ENCODE measurements at places on chromosomes 6 and 20.

DNA sequence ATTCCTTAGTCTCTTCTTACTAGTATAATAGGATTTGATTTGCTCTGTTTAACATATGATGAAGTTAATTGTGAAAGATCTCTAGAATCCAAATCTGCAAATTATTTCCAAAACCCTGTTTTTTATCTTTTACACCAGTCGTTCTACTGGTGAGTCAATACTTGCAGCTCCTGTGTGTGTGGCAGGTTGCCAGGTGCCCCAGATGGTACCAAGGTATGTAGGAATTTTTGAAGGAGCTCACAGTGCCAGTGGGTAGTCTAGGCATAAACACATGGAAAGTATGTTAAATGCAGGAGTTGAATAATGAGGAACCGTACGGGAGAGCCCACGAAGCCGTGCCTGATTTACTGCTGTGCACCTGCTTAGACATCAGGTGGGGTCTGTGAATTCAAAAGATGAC, 192.2 kb downstream of the FARS2 start:
- no peak for DNase-seq

DNA sequence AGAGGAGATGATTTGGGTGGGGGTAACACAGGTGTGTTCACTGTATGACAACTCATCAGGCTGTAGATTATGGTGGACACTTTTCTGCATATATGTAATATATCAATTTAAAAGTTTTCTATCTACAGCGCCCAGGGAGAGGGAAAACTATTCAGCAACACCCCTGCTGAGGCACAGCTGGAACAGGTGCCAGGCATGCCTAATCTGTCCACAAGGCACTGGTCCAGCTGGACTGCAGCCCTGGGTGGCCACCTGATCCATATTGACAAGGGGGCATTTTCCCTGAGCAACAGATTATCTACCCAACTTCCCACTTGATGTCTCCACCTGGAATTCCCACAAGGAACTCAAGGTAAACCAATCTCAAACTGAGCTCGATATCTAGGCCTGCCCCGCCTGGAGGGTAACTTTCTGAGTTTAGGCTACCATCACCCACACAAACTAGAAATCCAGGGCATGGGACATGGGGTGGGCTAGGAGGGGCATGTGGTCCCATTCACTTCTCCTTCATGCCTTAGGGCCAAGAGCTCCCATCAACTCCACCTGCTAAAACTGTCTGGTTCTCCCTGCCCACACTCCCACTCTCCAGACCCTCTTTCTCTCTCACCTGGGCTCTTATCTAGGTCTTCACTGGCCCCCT, 4.6 kb downstream of the SLC22A16 start:
- DNase-seq, result no peak

DNA sequence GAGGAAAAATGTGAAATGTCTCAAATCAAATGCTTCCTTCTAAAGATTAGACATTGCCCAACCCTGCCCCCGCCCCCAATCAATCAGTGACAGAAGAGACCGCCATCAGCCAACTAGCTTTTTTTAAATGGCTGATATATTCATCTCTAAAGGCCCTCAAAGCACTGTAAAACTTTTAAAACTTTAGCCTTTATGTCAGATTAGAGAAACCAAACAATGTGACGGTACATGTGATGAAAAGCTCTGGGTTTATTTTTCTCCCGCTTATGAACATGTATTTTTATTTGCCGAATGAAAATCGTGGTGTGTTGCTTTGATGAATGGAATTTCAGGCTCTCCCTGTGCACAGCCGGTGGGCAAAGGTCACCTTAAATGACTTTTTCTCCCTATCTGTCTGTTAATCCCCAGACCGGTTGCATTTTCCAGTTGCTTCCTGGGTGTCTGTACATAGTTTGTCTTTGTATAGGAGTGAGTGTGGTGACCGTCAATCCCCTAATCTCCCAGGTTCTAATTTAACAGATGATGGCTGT, 38.5 kb downstream of the TBC1D7 start:
- DNase-seq, result no peak

GRCh38 chr6:76861403-76861802, 601.9 kb downstream of the HTR1B start:
- DNase-seq, result no peak

DNA sequence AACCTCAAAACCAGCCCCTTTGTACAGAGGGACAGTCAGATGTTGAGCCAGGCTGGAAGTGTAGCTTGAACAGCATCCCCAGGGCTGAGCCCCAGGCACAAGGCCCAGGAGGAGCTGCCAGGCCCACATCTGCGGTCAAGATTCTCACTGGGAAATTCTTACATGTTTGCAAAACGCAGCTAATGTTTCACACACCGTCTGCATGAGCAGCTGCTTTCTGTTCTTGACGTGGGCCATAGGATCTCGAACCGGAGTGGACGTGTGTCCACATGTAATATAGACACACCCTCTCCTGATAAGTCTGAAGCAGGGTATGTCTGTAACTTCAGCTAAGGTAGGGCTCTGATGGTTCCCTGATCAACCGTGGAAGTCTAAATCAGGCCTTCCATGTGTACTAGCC, 41.3 kb upstream of the TRAF3IP2 start:
- DNase-seq, result peak; percentile 83

- no peak for DNase-seq
Measured at GRCh38 chr6:142822842-142823241, 122.1 kb downstream of the HIVEP2 start.

DNA sequence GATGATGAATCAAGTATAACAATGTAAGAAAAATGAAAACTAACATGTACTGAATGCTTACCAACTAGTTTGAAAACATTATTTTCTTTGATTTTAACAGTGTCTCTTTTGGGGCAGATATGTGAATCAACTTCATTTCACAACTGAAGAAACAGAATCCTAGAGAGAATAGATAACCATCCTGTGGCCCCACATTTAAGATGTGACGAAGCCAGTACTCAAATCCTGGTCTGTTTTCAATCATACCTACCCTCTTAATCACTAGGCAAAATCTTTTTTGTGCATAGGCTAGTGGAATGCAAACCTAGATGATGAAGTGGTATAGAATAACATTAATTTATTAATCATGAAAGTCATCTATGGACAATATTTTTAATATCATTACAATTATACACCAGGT, 371.6 kb upstream of the EPHA7 start:
- DNase-seq, result no peak

DNA sequence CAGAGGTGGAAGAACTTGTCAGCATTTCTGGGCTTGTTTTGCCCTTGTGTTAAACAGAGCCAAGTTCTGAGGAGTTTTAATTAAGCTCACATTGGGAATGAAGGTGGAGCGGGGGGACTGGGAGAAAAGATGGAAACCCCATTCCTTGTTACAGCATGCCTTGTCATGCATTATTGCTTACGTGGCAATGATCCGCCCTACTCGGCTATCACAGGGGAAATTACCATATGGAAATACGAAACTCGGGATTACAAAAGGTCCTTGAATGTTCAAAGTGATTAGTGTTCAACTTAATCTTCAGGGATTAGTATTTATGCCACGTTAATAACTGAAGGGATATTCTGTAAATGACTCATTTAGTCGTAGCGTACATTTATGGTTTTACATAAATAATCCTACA, 86.4 kb downstream of the MAP3K7 start:
- DNase-seq, result no peak

DNA sequence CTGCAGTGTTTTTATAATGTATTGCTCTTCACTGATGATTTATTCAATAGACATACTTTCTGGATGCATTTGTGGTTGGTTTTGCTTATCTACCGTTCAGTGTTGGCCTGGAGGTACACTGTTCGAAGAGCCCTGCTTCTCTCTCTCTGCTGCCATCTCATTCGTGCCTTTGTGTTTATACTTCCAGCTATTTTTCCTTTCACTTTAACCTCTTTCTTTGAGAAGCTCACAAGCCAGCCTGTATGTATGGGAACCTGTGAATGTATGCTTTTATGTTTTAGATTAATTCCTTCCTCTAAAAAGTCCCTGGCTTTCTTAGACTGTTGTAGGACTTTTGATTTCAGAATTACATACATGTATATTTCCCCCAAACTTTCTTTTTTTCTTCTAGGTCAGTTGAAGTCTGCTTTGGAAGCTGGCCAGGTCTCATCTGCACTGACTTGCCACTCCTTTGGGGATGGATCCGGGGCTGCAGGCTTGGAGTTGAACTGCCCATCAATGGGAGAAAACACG, 83.0 kb downstream of the SCAND1 start:
- no peak for DNase-seq

- DNase-seq, result peak; percentile 22
Measured at GRCh38 chr6:16625291-16626265, 135.7 kb downstream of the ATXN1 start.

Measured in GM03348 (cell line).